ENCODE measurements at places on chromosomes 5 and 9.

DNA sequence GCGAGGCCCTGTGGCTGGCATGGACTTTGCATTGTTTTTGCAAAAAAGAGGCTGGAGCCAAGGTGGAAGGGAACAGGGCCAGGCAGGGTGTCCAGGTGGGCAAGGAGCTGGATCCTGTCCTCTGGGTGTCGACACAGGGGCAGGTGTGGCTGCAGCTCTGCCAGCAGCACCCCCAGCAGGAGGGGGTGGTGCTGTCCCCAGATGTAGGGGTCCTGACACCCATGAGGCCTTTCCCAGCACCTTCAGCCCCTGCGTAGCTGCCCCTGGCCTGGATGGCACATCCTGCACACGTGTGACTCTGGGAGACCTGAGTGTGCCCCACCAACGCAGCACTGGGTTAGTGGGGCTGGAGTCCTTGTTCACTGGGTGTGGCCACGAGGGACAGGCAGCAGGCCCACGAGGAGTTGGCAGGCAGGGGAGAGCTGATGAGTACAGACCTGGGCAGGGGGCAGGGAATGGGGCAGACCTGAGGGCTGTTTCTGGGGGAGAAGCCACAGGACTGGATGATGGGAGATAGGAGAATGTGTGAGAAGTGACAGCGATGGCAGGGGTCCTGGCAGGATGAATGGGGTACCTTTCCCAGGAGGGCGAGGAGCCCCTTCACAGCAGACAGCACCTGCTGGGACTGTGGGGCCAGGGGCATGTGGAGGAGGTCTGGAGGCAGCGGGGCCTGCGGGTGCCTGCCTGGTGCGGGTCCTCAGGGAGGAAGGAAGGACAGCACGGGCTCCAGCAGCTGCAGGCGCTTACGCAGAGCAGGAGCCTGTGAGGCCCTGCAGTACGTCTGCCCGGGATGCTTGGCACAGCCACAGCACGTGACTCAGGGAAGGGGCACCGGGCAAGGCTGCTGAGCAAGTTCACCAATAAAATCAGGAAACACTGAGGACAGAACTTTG is 3.6 kb upstream of the RASGEF1C start:
- DNase-seq = no peak

GRCh38 chr9:97045300-97045699 is 6.4 kb upstream of the CTSV start:
- no peak for DNase-seq

DNA sequence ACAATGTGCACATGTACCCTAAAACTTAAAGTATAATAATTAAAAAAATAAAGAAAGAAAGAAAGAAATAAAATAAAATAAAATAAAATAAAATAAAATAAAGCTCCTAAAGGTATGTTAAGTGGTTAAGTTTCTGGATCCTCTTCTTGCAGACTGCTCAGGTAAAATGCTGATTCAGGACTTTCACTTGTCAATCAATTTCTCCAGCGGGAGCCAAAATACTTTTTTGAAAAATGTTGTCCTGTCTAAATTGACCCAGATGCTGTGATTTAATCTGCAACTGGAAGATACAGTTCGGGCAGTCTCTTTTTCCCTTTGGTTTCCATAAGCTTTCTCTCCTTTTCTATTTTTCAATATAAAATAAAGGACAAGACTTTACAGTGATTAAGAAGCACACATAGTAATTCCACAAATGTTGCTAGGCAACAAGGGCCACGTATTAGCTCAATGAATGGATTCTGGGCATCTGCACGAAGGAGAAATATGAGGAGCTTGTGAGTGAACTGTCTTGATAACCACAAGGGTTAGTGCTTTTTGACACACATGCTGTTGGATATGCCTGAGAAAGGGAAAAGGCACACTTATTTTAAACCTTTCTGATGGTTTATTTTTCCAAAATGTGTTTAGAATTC is 38.6 kb downstream of the HTR4 start:
- no peak for DNase-seq

GRCh38 chr9:121253821-121254501 is 14.0 kb upstream of the GSN start:
- DNase-seq = no peak

DNA sequence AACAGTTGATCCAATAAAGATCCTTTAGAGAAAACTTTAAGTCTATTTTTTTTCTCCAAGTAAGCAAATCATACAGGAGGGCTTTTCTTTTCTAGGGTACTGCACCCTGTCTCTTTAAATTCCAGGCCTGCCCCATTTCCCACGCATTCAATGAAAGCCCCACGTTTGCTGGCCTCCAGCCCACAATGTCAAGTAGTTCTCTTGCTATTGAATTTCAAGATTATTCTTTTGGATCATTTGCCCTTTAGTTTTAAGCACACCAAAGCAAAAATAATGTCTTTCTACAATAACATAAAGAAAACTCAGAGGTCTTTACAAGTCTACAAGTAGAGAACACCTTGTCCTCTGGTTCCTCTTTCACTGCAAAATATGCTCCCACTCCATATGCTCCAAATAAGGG is 15.6 kb downstream of the MLLT3 start:
- no peak for DNase-seq

All from activated naive CD4-positive, alpha-beta T cell treated with Interleukin-2 at 50 U/mL for 16 hours (primary cell).